ENCODE measurements at places on chromosomes 3 and 15. TPM values are rescaled to one million over a fixed set of nuclear protein-coding genes. Genes with fewer than 3 reads are reported as not detected.

Gene CKMT1A
- total RNA-seq, result not detected

- DNase-seq, result no peak
Measured at GRCh38 chr3:46027736-46028397, 584 bp upstream of the XCR1 start.

- DNase-seq, result no peak
Measured at GRCh38 chr3:54712539-54712938, 215.3 kb downstream of the LRTM1 start.

Gene MUSTN1
- total RNA-seq, result not detected

DNA sequence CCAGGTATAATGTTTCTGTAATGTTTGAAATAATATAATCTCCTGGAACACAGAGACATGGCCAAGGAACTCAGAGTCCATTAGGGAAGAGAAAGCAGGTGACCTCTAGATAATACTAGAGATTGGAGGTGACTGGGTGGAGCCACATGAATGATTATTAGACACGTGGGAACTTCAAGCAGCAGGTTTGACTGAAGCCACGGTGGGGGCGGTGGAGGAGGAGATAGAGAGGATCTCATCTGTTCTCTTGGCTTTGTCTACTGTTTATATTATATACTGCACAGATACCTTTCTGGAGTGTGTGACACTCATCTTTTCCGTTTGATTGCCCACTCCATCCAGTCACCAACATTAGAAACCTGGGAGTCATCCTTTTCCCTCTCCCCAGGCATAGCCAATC, 33.7 kb downstream of the KIF7 start:
- no peak for DNase-seq

GRCh38 chr15:42365921-42366550, 6.7 kb downstream of the CAPN3 start:
- DNase-seq, result no peak

Gene HRH1
- 0.31 TPM for total RNA-seq

DNA sequence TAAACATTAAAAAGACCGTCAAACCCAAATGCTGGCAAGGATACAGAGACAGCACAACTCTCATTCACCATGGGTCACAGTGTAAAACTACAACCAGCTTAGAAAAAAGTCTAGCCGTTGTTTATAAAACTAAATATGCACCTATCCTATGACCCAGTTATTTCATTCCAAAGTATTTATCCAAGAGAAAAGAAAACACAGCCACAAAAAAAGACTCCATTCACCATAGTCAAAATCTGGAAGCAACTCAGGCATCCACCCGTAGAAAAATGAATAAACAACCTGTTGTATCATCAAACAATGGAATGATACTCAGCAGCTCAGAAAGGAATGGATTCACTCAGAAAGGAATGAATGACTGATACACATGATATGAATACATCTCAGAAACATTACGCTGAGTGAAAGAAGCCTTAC, 28.6 kb downstream of the PLD1 start:
- DNase-seq, result no peak

- DNase-seq, result no peak
Measured at GRCh38 chr3:185986198-185986777, 48.5 kb upstream of the TRA2B start.

GRCh38 chr15:26521130-26521529, 251.7 kb downstream of the GABRB3 start:
- no peak for DNase-seq

GRCh38 chr3:113594066-113594465, 61.7 kb downstream of the SIDT1 start:
- DNase-seq, result no peak

DNA sequence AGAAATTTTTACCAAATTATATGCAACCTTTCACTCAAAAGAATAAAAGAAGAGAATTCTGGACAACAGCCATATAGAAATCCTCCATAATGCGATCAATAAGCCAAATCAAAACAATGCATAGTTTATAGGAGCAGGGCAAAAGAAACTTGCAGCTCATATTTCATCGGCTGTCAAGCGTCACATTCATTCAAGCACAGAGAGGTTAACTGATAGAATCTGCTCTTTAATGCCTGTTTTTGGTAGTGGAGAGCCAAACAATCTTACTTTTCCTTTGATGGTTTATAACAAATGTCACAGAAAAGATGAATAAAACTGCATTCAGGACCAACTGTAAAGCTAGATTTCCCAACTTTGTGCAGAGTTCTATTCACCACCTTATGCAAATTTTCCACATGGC, 35.4 kb downstream of the PRTG start:
- DNase-seq, result no peak

DNA sequence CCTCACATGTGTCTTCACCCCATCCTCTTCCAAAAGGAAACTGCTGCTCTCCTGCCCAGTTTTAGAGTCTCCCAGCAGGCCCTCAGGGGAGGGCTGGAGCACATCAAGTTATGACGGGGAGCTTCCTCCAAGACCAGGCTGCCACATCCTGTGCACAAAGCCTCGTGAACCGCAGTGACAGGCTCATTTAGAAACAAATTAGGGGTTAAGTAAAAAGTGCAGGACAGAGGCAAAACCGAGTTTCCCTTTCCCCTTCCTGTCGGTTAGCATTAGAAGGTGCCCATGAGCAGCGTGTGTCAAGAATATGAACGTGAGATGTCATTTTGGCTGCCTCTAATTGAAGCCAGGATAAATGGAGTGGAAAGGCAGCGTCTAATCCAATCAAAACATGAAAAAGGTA, 199.7 kb downstream of the ARRDC4 start:
- no peak for DNase-seq

Gene FMN1
- 1.6 TPM for total RNA-seq

Gene TMEM40
- 8.0 TPM for total RNA-seq

Gene POLQ
- 6.2 TPM for total RNA-seq

Gene IL17RE
- total RNA-seq, result 23.6 TPM

DNA sequence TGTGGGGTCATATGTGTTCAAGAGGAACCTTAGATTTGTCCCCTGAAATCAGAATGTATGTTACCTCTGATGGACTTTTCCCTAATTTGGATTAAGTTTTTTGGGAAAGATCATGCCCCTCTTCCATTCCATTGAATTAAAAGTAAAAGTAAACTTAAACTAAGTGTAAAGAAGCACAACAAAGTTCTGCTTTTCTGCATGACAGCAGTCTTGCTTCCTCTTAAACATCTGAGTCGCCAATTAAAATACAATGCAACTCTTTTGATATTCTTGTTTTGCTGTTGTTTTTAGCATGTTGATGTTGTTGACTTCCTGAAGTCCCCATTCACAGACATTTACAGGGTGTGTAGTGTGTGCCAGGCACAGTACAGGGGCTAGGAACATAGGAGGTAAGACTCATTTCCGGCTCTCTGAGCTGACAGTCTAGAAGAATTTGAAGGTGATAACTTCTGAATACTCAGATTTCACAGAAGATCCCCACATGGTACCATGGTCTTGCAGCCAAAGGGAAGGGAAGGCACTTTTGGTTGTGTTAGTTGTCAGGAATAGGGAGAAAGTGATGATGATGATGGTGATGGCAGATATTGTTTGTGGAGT, 45.0 kb downstream of the USP13 start:
- DNase-seq, result no peak

Gene DUOXA2
- total RNA-seq, result not detected

GRCh38 chr15:33535135-33535534, 224.4 kb downstream of the RYR3 start:
- no peak for DNase-seq

GRCh38 chr3:38643090-38643489, 6.4 kb downstream of the SCN5A start:
- no peak for DNase-seq

Gene CTDSPL
- 33.9 TPM for total RNA-seq

- DNase-seq, result no peak
Measured at GRCh38 chr15:63499175-63499549, 5.2 kb upstream of the USP3 start.

DNA sequence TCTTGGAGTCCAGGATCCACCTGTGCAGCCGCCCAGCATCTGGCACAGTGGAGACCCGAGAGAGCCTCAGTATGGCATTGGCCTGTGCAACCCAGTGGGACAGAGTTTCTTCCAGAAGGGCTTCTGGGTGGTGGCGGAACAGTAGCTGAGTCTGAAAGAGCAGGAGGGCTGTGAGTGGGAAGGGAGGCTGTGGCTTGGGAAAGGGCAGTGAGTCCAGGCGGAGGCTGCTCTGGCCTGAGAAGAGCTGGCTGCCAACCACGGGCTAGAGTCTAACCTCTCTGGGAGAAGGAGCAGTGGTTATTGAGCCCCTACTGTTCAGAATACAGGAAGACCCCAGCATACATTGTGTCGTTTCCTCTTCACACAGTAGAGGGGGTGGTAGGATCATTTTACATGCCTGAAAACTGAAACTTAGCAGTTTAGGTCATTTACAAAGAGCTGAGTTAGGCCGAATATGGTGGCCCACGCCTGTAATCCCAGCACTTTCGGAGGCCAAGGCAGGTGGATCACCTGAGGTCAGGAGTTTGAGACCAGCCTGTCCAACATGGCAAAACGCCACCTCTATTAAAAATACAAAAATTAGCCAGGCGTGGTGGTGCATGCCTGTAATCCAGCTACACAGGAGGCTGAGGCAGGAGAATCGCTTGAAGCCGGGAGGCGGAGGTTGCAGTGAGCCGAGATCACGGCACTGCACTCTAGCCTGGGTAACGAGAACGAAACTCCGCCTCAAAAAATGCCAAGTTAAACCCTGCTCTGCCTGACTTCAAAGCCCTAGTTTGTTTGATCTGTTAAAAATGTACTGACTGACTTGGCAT, 3.2 kb downstream of the AEN start:
- no peak for DNase-seq

GRCh38 chr3:176296066-176296597, 901.1 kb downstream of the TBL1XR1 start:
- DNase-seq, result no peak

DNA sequence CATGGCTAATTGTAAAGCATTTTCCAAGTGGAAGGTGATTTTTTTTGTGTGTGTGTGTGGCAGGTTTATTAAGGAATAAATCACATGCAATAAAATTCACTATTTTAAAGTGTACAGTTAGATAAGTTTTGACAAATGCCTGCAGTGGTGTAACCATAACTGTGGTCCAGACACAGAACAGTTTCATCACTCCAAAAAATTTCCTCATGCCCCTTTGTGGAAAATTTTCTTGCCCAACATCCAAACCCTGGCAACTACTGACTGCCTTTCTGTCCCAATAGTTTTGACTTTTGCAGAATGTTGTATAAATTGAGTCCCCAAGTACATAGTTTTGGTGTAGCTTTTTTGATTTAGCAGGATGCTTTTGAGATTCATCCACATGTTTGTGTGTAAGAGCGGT, 135.1 kb upstream of the KLHL25 start:
- DNase-seq, result no peak

DNA sequence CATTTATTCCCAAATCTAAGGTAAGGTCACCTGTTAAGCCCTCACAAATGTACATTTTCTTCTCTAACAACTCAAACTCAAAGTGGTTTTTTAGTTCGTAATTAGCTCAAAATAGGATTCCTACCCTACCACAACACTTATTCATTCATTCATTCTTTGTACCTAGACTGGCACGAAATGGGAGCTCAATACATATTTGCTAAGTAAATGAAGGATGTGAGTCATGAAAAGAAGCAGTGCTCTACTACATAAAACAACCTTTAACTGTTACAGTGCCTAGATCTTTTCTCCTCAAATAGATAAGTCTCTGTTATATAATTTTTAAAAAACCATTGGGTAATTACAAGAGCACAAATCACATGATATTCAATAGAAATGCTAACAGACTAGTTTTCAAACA, 13.1 kb downstream of the RSL24D1 start:
- DNase-seq, result no peak

- DNase-seq, result no peak
Measured at GRCh38 chr3:46008058-46008457, 12.4 kb upstream of the FYCO1 start.

Gene SI
- not detected for total RNA-seq

Gene HRG
- total RNA-seq, result not detected

Gene KCNMB2
- total RNA-seq, result 2.9 TPM

DNA sequence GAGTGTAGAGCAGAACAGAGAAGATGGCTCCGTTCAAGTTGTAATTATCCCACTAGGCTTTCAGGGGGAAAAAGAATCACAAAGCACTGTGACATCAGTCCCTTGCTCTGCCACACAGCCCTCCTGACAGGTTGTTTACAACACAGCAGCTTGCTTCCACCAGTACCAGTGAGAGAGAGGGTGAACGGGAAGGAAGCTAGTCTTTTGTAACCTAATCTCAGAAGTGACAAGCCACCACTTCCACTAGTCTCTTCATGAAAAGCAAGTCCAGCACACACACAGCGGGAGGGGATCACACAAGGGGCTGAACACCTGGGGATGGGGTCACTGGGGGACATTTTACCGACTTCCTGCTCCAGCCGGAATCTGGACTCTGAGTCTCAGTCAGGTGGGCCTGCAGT, 86.3 kb downstream of the FAM81A start:
- DNase-seq, result no peak

DNA sequence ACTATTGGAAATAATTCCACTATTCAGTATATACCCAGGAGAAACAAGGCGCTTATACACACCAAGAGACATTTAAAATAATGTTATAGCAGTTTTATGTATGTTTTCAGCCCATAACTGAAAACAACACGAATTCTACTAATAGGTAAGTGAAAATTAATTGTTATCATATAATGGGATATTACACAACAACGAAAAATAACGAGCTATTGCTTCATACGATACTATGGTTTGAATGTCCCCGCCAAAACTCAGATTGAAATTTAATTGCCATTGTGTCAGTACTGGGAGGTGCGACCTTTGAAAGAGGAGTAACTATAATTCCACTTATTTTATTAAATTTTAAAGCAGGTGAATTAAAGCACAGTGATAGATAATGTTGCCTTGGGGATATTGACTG, 4.0 kb upstream of the CSRNP1 start:
- DNase-seq, result no peak

Gene AHSG
- total RNA-seq, result not detected

DNA sequence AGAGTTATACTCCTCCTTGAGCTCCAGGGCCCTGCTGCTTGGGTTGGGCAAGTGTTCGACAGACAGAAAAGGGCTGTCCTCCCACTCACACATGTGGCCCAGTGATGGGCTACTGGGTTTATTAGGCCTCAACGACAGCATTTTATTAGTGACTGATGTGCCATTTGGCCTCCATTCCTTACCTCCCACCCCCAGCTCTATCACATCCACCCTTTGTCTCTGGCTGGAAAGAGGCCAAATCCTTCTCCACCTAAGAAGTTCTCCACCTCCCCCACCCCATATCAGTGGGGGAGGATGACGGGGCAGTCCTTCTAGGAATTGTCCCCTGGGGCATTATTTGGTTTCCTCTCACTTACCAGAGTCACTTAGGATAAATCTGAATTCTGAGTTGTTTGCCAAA, 57.1 kb upstream of the WNT5A start:
- DNase-seq, result no peak

- no peak for DNase-seq
Measured at GRCh38 chr3:24387493-24387892, 107.2 kb downstream of the THRB start.

DNA sequence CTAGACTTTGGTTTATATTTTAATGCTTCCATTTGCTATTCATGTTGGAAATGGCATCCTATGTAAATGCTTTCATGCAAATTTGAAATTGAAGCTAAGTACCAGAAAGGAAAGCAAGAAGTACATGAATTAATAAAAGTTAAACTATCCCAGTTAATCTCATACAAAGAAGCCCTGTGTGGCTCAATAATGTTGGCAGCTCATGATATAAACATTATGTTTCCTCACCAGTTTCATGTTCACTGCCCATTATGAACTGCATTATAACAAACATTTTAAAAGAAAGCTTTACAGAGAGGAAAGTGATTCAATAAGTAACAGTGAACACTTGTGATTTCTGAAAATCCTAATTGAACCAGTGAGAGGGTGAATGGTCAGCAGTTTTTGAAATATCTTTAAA, 62.9 kb upstream of the ROBO2 start:
- no peak for DNase-seq

Gene CLSTN2
- total RNA-seq, result 14.4 TPM

- DNase-seq, result no peak
Measured at GRCh38 chr3:37652851-37653250, 208.8 kb upstream of the CTDSPL start.

Gene CPLX3
- total RNA-seq, result 0.14 TPM

Gene C2CD4B
- not detected for total RNA-seq
